A549 (cell line): ENCODE measurements at places on chromosomes 3 and 15.

- peak; percentile 84 for DNase-seq
These were observed 90.7 kb downstream of the FNDC3B start for GRCh38 chr3:172129850-172130716.

DNA sequence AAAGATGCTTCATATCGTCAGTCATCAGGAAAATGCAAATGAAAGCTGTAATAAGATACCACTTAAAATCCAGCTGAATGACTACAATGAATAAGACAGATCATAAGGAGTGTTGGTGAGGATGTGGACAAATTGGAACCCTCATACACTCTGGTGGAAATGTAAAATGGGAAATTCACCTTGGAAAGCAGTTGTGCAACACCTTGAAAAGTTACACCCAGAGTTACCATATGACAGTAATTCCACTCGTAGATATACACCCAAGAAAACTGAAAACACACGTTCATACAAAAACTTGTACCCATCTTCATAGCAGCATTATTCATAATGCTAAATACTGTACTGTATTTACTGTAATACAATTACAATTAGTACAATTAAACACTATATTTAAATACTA, 2.3 kb downstream of the TTC23 start:
- no peak for DNase-seq

DNA sequence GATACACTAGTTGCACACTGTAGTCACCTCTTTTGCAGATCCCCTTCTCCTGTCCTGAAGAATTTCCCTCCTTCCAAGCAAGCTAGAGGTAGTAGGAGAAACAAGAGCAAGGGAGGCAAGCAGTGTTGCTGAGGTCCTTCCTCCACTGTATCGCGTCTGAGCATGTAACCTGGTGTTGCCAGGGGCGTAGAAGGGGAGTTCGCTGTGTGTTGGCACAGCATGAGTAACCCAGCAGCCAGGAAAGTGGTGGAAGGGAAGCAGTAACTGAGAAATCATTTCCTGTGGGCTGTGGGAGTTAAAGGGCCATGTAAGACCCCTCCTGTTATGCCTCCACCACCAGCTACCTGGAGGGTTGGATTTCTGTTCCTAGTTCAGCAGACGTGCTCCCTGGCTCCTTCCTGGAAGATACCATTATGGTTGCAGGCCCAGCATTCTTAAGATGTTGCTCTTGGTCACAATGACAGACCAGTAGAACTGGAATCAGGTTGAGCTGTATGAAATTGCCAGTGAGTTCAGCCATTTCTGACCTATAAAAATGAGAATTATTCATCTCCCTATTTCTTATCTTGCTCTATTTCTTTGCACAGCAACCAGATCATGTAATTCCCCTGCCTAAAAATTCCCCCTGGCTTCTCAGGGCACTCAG, 215.3 kb upstream of the TOPAZ1 start:
- no peak for DNase-seq

DNA sequence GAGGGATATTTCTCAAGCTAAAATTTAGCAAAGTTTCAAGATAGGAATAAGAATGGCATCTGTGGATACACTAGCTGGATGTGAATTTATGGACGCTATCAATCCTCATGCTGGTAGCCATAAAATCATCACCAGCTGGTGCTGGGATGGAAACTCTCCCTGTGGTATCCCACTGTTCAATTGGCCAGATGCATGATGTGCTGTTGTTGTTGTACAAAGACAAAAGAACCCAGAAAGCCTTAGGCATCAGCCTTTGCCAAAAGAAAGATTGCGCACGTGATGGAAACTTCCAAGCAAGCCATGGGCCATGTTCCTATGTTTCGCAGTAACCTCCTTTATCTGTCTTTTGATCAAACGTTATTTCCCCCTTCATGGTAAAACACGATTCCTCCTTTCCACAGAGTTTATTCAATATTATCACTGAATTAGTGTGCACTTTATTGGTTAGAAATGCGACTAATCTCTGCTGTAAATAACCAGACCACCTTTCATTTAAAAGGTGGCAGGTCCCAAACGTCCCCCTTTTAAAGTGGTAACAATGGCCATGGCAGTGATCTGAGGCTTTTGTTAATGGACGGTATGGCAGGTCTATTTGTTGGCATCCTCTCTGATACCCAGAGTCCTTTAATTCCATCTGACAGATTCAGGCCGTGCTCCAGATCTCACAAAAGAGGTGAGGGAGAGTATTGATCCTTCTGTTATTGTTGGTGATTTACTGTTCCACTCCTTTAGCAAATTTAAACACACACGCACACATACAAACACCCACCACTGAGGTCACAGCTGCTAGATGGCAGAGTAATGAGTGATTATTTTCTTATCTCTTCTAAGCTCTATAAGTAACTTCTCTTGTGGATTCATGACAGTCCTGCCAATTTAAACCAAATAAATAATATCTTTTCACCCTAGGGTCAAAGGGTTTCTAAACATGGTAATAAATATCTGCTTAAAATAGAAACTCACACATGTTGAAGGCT, 291.2 kb upstream of the KCNMB2 start:
- DNase-seq: no peak

GRCh38 chr15:59812889-59813288, 123.8 kb upstream of the BNIP2 start:
- no peak for DNase-seq

DNA sequence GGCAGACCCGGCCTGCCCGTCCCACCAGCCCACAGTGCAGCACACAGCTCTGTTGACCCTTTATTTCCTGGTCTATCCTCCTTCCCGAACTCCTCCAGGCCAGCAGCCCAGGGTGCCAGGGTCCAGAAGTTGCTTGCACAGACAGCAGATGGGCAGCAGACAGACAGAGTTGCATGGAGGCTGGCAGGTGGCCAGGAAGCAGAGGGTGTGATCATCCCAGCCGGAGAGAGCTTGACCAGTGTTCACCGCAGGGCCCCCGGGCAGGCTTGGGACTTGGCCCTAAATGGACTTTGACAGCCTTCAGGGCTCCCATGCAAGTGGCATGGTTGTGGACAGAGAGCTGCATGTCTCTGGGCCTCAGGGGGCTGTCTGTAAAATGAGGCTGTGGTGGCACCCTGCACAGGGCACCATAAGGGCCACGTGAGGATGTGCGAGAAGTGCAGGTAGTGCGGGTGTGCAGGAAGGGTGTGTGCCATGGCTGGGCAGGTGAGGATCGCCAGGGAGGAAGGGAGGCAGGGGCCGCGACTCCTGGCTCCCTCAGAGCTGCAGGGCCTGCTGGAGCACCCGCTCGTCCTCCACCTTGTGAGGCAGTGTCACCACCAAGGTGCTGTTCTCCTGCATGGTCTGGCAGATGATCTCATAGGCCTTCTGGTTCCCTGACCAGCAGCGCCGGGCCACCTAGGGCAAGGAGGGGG, 6.3 kb upstream of the ZXDC start:
- DNase-seq: no peak

- DNase-seq: no peak
These were observed 767.5 kb upstream of the ROBO1 start for GRCh38 chr3:80535286-80535685.

DNA sequence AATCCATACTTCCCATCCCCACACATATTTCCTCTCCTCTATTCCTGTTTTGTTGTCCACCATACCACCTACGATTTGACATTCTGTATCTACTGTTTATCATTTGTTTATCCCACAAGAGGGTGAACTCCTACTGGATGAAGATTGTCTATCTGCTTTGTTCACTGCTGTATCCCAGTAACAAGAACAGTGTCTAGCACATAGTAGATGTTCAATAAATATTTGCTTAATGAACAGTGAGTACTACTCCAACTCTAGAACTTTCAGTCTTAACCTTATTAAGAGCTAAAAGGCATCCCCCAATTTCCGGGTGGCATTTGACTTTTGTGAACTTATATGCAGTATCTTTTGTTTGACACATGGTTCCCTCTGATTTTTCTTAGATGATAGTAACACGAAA, 1.3 kb downstream of the PYGO1 start:
- peak; percentile 9 for DNase-seq

GRCh38 chr15:67968564-67968963, 85.6 kb upstream of the PIAS1 start:
- no peak for DNase-seq

GRCh38 chr3:196044513-196044912, 37.4 kb downstream of the TFRC start:
- no peak for DNase-seq
